COLO829 (cell line): ENCODE measurements at places on chromosomes 7 and 10.

DNA sequence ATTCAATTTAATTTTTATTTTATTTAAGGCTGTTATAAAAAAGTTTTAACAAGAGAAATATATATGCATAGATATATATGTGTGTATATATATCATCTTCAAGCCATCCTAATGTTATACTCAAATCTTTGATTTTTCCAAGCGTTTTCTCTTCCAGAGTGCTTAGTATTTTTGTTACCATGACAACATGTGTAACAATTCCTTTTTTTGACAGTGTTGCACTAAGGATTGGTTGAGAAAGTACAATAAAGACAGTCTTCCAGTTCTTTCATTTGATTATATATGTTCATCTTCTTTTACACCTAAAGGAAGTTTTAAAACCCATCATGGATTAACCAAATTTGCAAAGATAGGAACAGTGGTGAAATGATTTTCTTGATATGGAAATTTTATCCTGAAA is 171.7 kb downstream of the KLF6 start:
- DNase-seq = no peak

DNA sequence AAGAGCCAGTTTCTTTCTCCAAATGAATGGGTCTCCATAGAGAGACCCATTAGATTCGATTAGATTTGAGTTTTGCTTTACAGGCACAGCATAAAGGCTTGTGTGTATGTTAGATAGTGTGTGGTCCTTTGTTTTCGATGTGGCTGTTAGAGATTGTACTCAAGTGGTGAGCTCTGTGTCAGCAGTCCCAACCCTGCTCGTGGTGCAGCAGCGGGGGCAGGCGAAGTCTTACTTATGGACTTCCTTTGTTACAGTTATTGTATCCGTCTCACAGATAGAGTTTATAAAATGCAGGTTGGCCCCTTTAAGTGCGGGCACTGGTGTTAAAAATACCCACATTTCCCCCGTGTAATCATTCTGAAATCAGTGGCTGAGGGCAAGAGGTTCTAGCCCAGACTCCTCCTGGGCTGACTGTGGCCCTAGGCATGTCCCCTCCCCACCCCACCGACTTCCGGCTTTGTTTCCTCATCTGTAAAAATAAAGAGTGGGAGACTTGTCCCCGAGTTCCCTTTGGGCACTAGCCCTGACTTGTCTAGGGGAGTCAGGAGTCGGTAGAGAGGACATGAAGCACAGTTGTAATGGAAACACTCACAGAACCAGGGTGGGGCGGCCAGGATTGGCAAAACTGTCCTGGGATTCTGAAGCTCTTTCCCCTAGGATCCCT is 28.6 kb downstream of the MTURN start:
- DNase-seq = peak; percentile 79

GRCh38 chr10:130491011-130491692 is 355.0 kb downstream of the GLRX3 start:
- no peak for DNase-seq

DNA sequence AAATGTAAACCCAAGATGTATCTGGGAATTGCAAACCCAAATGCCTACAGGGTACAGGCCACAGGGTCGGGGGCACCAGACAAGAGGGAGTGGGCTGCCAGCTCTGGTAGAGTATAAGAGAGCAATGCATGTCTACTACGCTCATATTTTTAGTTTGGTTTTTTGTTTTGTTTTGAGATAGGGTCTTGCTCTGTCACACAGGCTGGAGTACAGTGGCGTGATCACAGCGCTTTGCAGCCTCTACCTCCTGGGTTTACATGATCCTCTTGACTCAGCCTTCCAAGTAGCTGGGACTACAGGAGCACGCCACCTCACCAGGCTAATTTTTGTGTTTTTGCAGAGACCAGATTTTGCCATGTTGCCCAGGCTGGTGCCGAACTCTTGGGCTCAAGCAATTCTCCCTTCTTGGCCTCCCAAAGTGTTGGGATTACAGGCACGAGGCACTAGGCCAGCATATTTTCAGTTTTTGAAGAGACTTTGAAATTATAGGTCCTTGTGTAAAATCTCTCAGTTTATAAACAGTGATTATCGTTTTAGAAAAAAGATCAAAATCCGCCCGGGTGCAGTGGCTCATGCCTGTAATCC is 11.1 kb upstream of the IL15RA start:
- DNase-seq = no peak

DNA sequence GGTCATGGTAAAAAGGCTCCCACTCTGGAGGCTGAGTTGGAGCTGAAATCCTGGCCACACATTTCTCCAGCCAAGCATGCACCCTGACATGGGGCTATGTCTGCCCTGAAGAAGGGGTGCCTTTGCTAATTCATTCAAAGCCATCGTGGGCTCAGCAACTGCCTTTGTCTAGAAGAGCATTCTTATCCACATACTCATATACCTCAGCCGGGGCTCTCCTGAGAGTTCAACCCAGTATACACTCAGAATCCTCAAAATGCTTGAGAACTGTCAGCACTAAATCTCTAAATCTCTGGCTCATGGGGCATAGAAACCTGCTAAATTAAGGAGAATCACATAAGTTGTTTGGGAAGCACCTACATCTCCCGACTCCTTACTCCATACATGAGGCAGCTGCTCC is 89.3 kb downstream of the MRPL32 start:
- DNase-seq = no peak

- DNase-seq = no peak
Measured at GRCh38 chr7:156021471-156021870, 209.2 kb upstream of the SHH start.

GRCh38 chr10:61153771-61154170 is 209.8 kb upstream of the RHOBTB1 start:
- DNase-seq = no peak

DNA sequence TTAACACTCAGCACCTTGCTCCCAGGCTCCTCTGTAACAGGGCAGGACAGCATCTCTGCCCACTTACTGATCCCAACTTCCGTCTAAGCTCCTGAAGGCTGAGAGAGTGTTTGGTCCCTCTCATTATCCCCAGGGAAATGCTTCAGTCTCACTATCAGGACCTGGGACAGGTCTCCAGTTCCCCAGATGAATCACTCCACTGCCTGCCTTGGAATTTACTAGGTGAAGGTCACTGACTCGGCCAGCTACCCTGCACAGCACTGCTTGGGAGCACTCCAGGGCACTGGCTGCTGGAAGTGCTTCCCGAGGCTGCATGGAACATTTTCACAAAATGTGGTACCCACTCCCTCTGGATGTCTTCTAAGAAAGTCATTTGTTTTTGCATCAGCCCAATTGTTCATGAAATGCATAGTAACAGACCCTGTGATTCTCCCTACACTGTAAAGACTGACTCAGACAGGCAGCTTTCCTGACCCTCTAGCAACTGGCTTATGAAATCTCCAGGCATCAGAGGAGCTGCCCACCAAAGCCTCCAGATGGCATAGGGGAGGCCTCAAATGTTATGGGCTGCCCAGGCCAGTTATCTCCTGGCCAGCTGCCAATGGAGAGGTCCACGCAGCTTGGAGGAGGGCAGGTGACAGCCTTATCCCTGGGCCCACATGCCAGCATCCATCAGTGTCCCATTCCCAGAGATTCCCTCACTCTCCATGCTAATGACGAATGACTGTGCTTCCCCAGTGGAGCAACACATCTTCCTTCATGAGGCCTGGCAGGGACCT is 89.1 kb downstream of the GFRA1 start:
- DNase-seq = peak; percentile 33

- DNase-seq = no peak
Measured at GRCh38 chr10:75450644-75451640, 19.5 kb downstream of the LRMDA start.

DNA sequence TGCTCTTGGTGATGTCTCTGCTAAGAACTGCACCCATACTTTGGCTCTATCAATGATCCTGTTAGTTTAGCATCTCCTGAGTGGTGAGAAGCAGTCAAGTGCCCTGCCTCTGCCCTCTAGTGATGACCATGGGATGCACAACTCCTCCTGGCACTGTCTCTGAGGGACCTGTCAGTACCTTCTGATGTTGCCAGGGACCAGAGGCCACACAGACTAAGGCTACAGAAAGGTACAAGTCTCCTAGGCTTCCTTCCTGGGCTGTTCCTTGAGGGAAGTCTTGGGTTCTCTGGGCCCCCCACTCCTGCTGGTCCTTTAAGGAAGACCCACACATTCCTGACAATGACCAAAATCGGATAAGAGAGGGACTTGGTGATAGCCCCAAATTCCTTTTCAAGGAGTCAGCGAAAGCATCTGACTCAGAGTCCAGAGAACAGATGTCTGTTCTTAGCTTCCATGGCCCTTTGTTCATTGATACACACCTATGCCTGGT is 15.3 kb downstream of the NKX2-3 start:
- DNase-seq = peak; percentile 27

- no peak for DNase-seq
Measured at GRCh38 chr7:139708541-139708940, 69.3 kb downstream of the HIPK2 start.

DNA sequence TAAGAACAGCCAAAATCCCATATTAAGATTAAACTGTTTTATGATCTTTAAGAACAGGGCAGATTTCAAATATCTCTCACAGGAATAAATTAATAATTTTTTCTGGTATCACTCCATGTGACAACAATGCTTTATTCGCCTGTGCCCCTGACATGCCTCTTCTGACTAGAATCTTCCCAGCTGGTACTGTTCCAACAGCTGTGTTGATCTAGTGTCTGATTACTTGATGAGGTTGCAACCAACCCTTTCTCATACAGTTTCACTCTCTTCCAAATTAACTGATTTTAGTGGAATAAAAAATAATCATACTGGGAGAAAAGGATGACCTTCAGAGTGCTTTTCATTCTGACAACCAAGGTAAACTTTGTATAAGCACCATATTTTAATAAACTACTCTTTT is 151.9 kb downstream of the CHRM2 start:
- no peak for DNase-seq

GRCh38 chr10:130351466-130352290 is 215.5 kb downstream of the GLRX3 start:
- no peak for DNase-seq

GRCh38 chr7:121005996-121006584 is 17.6 kb downstream of the CPED1 start:
- peak; percentile 50 for DNase-seq

GRCh38 chr10:109922358-109922975 is 844 bp downstream of the XPNPEP1 start:
- DNase-seq = no peak

DNA sequence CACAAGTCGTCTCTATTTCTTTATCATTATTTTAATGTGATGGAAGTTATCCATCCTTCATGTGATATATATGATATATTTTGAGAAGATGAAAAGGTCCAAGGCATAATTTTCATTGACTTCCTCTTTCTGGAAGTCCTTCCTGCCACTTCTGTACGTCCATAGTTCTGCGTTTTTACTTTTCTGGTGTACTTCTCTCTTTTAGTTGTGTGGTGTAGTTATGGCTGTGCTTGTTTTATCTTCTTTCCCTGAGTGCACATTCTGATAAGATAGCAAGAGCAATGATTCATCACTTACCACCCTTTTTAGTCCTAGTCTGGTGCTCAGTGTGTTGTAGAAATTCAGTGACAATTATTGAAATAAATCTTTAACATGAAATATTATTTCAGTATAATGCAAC is 231.3 kb upstream of the FERD3L start:
- no peak for DNase-seq

GRCh38 chr10:30098629-30099028 is 39.2 kb upstream of the JCAD start:
- DNase-seq = no peak

DNA sequence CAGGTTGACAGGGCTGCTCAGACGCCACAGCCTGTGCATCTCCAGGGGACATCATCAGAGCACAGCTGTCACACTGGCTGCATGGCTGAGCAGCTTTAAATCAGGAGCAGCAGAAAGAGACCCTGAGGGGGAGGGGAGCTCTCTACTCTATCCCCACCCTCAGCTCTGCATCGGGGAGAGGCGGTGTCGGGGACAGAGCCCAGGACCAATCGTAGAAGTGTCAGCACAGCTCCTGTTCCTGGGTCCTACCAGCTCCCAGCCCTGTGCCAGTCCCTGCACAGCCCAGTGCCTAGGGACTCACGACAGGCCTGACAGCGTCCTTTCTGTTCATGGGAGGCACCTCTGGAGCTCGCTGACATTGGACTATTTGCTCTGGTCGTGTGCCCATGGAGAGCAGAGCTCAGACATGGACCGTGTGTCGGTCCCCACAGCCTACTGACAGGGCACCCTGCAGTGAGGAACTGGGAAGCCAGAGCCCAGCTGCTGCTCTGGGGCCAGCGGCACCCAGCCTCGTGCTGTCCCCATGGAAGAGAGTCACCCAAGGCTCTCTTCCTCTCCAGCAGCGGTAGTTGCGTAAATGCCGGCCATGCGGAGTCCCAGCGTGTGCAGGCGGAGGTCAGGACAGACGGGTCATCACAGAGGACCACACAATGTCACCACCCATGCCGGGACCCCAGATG is 20.4 kb upstream of the ANTXRL start:
- no peak for DNase-seq

GRCh38 chr7:50652400-50653125 is 87.4 kb upstream of the DDC start:
- DNase-seq = no peak

DNA sequence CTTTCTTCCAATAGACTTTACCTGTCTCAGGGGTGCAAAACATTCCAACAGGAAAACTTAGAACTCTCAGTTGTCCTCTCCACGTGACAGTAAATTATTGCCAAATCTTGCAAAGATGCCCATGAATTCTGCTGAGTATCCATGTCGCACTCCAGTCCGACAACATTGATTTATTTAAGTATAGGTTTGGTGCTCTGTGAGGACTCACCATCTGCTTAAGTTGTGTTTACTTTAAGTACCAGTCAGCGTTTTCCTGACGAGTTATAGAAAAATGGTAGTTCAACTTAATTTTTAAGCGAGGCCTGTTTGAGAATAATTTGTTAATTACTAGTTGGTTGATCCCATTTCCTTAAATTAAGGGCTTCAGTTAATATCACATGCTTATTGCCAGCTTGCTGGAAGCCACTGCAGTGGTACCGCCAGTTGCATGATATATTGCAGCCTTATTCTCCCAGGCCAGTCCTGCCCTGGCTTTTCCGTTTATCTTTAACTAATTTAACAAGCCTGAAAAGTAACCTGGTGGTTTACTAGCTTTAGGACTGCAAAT is 27.8 kb downstream of the CREB5 start:
- DNase-seq = no peak

DNA sequence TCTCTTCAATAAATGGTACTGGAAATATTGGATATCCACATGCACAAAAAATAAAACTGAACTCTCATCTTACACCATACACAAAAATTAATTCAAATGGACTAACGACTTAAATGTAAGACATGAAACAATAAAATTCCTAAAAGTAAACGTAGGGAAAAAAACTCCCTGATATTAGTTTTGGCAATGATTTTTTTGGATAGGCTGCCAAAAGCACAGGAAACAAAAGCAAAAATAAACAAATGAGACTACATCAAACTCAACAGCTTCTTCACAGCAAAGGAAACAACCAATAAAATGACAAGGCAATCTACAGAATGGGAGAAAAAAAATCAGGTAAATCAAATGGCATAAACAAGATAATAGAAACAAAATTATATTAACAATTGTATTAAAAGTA is 65.7 kb downstream of the ORC5 start:
- DNase-seq = no peak

- DNase-seq = peak; percentile 75
Measured at GRCh38 chr7:7564323-7564780, 2.3 kb upstream of the MIOS start.
